ENCODE measurements at places on chromosomes 5 and 9.

- no peak for DNase-seq
Observed at GRCh38 chr5:139646111-139646510, 2.0 kb upstream of the CXXC5 start.

DNA sequence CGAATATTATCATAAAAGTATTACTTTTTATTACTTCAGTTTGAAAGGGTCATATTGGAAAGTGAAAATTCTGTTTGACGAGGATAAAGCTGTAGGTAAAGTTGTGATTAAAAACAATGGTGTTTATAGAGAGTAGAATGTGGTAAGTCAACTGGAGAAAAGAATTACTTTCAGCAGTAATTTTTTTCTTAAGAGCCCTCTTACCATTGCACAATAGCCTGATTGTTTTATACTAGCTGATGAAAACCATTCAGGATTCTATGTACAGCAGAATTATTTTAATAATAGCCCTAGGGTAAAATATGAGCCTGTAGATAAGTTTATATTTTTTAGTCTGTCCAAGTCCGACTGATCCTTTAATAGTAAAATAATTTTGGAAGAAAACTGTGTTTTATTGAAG lies 16.6 kb downstream of the CDC42SE2 start:
- DNase-seq = no peak

DNA sequence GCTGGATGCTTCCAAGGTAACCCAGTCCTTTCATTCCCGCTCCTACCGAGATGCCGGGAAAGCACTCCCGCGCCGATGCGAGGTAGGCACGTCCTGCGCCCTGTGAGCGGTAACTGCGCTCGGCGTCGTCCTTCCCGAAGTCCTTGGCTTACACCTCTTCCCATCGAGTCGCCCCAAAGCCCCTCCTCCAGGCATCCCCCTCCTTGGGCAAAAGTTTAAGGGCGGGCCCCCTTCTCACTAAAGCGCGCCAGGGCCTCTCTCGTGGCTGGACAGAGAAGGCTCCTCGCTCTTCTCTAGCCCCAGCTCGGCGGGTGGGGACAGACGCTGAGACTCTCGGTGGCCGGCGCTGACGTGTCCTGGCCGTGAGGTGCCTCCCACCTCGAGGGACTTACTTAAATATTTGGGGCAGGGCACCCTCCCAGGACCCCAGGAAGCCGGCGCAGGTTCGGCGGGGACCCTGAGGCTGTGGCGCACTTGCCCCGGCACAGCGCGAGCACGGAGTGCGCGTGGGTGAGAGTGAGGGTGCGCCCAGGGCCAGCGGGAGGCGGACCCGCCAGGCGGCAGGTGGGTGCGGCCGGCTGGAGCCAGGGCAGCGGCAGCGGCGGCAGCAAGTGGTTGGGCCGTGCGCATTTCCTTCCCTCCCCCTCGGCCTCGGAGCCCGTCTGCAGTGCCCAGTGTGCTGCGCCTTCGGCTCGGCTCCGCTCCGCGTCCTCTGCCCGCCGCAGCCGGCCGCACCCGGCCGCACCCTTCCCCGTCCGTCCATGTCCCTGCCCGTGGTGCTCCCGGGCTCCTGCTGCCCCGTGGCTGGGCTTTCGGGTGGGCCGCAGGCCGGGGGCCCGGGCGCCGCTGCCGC lies at the start of gene ENTREP1:
Gene ENTREP1 (plus strand): TSS at position 667 of the 853 bp plus-strand sequence. CDS start 95 bp downstream, at position 762.
- peak; percentile 9 for DNase-seq

GRCh38 chr5:39680213-39680612 lies 255.4 kb upstream of the DAB2 start:
- DNase-seq = no peak

DNA sequence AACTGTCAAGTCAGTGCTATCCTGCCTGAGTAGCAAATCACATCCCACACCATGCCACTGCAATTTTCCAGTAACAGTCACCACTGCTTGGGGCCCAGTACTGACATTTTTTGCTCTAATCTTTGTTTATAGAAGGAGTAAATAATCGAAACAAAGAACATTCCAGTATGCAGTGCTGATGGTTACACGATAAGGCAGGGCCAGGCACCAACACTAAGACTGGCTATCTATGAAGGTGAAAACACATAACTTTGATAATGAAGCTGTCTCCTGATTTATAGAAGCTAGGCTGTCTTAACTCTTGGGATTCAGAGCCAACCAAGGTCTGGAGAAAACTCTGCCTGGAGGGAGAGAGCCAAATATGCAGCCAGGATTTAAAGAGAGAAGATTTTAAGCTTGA lies 365.3 kb downstream of the BNC2 start:
- DNase-seq = no peak

DNA sequence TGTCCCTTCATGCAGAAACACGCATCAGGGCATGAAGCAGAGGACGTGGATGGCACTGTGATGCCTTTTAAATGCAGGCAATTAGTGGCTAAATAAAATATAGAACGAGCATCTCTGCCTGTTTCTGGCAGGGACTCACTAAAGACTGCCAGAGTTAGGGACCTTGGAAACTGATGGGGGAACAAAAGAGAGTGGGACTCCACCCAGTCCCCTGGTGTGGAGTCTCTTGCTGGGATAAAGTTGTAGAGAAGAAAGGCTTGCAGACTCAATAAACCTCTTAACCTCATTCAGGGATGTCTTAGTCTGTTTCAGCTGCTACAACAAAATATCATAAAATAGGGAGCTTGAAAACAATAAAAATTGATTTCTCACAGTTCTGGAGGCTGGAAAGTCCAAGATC lies 87.6 kb upstream of the ARAP3 start:
- DNase-seq = no peak

- no peak for DNase-seq
Observed at GRCh38 chr5:109218818-109219217, 191.0 kb downstream of the PJA2 start.

GRCh38 chr5:10599113-10599512 lies 35.2 kb downstream of the ANKRD33B start:
- no peak for DNase-seq

GRCh38 chr5:5605170-5605764 lies 182.8 kb downstream of the ICE1 start:
- DNase-seq = no peak

- no peak for DNase-seq
Observed at GRCh38 chr9:92807031-92807756, 42.6 kb upstream of the BICD2 start.

GRCh38 chr9:12185856-12186255 lies 507.3 kb upstream of the TYRP1 start:
- no peak for DNase-seq

DNA sequence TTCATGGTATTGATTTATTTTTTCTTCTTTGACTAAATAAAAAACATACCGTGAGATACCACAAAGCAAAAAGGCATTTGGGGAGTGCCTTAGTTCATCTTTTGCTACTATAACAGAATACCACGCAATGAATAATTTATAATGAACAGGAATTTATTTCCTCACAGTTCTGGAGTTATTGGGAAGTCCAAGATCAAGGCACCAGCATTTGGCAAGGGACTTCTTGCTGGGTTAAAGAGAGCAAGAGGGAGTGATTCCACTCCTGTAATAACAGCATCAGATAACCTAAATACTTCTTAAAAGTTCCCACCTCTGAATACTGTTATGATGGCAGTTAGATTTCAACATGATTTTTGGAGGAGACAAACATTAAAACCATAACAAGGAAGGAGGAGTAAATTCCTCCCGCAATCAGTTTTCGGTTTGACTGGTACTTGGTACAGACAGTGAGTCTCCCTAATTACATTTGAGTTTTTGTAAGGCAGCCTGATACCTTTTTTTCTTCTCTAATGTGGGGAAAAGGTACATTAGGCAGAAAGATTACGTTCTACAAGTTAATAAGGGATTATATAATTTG lies 8.8 kb upstream of the OMD start:
- DNase-seq = no peak

DNA sequence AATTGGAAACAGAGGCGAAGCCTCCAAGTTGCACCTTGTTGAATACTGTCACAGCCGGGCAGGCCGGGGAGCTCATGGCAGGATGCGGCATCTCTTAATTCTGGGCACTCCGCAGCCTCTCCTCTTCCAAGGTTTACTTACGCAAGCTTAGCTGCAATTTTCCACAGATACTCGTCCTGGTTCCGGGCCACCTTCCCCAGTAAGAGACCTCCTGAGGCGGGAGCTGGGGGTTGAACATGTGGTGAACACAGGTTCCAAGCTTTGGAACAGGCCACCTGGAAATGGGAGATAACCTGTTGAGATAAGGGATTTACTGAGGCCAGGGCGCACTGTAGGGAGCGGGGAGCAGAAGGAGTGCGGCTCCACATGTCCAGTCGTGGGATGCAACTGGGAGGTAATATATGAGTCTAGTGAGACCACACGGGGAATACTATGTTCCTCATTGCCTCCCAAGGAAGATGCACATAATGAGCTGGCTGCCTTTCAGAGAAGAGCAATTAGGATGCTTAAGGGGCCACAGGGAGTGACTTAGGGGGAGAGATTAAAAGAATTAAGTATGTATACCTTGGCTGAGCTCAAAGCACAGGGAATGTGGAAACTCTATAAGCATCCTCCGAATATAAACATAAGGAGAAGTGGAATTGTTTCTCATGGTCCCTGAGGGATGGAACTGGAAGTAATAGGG lies 335.2 kb downstream of the CWC27 start:
- DNase-seq = no peak

GRCh38 chr5:132026516-132027008 lies 15.1 kb upstream of the ACSL6 start:
- DNase-seq = no peak

GRCh38 chr5:533955-534742 lies 9.9 kb upstream of the SLC9A3 start:
- no peak for DNase-seq

- no peak for DNase-seq
Observed at GRCh38 chr5:14325369-14325768, 182.2 kb downstream of the TRIO start.

DNA sequence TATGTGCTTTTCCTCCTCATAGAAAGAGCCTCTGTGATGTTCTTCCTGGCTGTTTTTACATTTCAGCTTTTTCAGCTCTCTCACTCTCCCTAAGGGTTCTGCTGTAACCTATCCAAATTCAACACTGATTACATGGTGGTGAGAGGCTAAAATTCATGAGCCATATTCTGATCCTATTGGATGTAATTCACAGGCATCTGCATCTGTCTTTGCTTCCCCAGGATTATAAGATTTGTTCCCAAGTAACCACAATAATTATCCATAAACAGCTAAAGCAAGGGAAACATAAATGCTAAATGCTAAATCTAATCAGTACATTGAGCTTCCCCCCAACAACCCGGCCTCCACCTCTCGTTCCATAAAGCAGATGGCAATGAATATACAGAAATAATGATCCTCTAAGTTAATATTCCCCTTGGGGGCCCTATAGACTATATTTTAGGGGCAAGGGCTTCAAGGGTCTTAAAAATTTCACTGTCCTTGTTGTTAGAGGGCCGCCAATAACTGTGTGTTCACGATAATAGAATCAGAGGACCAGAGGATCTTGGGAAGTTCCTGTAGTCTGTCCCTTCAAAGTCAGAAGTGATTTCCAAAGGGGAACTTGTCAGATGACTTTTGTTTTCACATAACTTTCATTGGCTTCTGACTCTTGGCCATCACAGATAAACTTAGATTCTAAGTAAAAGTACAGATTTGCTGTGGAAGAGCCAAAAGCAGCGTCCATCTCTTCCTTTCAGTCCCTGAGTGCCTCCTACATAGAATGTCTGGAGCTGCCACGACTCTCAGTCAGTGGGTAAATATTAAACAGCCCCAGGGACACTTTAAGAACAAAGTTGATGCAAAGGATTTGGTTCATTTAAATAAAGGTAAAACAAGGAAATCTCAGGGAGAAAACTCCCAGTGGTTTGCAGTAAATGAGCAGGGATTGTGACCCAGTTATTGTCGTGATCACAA lies 125.6 kb downstream of the ALDH1A1 start:
- no peak for DNase-seq

DNA sequence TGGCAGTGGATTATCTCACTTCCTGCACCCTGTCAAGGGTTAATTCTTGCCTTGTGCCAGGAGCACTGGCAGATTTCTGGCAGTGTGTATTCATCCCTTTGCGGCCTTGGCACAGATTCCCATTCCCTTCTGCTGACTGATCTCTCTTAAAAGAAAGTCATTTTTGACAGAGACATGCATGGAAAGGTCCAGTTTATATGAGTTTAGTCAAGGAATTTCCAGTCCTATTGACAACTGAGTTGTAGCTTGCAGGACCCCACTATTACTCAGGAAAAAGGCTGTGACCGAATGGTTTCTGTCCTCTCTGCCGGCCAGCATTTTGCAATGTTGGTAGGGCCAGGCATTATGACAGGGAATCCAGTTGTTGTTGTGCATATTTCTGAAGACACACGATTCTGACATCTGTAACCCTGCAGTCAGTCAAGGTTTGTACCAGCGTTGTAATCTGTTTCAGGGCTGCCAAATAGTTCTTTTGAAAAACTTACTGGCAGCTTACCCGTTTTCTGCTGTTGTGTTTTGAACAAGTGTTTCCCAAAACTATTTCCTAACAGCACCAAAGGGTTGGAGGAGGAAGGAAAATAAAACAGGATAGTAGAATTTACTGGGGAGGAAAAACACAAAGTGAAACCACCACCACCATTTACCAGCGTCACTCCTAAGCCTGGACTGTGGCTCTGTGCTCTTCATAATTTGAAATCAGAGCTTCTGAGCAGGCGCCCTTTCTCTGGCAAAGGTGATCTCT lies 243.4 kb upstream of the KLF4 start:
- DNase-seq = no peak

GRCh38 chr9:128765499-128765898 lies 6.2 kb downstream of the ZER1 start:
- no peak for DNase-seq

GRCh38 chr5:174922955-174923354 lies 198.6 kb downstream of the MSX2 start:
- DNase-seq = no peak

DNA sequence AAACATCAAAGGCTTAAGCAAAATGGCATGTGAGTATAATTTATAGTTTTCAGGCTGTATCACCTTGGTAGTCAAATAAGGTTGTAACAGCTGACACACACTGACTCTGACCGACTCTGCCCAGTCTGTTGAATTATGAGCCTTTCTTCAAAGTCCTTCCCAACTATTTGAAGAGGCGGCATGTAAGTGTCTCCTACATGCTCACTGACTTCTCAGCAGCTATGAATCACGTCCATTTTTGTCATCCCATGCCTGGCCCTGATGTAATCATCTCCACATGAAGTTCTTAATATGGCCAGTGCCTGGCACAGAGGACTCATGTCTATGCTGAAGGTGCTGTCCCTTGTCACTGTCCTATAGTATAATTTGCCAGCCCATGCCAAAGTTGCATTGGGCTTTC lies 5.1 kb upstream of the PTBP3 start:
- no peak for DNase-seq

DNA sequence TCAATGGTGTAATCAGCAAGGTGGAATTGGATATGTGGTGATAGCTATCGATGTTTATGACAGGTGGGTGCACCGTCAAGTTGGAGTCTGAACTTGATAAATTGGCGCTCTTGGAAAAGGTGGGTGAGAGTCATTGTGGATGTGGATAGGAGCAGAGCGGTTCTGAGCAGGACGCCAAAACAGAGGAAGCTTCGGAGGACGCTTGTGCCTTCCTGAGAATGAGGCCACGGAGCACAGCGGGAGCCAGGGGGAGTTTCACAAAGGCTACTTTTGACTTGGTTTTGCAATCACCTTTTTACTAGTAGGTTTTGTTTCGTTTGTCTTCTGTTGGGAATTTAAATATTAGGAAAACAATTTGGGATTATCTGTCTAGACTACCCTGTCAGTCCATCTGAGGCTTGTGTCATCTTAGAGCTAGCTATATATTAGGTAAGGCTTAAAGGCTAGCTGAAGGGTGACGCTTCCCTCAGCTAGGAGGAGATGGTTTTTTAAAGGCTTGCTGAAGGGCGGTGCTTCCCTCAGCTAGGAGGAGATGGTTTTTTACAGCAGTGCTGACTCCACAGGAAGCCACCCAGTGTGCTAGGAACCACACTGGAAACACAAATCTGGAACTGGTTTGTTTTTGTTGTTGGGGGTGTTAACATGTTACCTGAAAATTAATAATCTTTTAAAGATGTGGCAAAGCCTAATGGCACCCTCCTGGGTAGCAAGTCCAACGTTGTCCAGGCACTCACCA lies 142.4 kb upstream of the IRX4 start:
- no peak for DNase-seq
